ENCODE measurements at places on chromosomes 11 and 22.

DNA sequence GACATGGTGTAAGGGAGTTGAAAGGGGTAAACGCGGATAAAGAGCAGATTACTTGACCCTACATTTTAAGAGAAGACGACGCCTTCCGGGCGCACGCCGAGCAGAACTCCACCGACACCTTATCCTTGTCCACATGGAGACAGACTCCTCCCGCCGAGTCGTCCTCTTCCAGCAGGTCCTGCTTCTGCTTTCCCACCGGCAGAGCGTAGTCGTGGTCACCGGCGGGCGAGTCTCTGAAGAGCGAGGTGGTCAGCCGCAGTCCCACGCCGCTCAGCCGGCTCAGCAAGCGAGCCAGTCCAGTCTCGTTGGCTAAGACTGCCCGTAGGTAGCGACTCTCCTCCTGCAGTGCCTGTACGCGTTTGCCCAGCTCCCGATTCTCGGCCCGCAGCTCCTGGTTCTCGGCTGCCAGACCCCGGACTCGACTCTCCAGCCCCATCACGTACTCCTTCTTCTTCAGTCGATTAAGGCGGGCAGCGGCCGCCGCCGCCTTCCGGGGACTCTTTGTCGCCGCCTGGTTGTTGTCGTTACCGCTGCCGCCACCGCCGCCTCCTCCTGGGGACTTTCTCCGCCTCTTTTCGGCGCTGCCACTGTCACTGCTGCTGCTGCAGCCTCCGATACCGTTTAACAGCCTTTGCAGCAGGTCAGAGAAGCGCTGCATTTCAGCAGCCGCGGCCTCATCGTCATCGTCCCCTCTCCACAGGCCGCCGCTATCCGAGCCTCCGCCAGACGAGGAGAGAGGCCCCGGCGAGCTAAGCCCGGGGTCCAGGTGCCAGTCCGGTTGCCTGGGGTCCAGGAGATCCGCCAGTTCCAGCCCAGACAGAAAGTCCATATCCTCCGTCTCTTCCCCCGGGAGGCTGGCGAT lies 945 bp downstream of the CREBZF start:
- DNase-seq: peak; percentile 92

- no peak for DNase-seq
Measured at GRCh38 chr11:58685973-58686722, 45.6 kb downstream of the GLYAT start.

DNA sequence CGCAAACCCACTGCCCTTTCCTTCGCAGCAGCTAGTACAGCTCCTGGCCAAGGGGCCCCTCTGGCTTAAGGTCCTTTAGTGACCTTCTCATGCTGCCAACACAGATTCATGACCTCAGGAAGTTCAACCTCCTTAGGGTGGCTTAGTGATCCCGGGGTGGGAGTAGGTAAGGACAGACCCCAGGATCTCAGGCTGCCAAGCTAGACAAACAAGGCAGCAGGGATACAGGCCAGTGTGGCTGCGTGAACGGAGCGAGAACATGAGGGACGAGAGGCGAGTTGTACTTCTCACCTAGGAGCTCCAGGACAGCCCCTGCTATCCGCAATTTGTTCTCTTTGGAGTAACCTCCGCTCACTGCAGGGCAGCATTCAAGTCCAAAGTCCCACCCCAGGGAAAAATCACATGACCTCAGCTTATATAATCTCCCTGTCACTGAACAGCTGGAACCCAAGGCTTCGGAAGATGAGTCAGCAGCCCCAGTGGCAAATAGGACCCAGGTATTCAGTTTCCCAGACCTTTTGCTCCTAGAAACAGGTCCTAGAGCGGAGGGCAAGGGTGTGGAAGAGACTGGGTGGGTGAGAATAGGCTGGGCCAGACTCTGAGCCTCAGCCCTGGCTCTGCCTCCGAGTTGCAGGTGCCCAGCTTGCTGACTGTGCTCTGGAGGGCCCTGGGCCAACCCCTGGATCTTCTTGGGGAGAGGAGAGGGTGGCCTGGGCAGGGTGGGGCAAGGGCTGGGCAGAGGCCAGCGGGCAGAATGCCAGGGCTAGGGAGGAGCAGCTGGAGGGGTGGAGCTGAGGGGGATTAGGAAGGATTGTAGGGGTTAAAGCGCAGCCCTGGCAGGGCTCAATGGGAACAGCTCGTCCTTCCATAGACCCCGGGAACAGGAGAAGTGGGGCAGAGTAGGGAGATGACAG lies 13.1 kb downstream of the USP2 start:
- peak; percentile 87 for DNase-seq

GRCh38 chr11:128802358-128802981 lies 64.6 kb downstream of the KCNJ1 start:
- peak; percentile 51 for DNase-seq

DNA sequence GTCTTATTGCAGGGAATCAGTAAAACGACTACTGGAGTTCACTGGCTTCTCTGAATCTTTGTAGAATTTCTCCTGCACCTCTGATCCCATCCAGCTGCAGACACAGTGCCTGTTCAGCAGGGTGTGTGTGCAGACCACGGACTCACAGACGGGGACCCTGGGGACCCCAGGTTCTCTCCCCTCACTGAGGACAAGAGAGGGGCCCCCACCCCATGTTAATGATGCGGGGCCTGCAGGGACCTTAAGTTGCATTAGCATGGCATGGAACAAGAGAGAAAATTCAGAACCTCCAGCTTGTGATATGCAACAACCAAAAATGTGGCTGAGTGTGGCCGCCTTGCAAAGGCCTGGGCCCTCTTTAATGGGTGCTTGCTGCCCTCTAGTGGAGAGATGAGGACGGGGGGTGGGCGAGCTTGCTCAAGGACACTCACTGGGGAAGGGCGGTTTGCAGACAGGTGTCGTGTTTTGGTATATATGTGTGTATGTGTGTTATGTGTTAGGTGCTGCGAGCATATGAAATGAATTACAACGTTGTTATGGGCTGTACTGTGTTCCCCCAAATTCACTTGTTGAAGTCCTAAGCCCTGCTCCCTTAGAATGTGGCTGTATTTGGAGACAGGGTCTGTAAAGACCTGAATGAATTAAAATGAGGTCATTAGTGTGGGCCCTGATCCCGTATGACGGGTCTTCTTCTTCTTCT lies 84.4 kb upstream of the SEPTIN5 start:
- DNase-seq: peak; percentile 87

DNA sequence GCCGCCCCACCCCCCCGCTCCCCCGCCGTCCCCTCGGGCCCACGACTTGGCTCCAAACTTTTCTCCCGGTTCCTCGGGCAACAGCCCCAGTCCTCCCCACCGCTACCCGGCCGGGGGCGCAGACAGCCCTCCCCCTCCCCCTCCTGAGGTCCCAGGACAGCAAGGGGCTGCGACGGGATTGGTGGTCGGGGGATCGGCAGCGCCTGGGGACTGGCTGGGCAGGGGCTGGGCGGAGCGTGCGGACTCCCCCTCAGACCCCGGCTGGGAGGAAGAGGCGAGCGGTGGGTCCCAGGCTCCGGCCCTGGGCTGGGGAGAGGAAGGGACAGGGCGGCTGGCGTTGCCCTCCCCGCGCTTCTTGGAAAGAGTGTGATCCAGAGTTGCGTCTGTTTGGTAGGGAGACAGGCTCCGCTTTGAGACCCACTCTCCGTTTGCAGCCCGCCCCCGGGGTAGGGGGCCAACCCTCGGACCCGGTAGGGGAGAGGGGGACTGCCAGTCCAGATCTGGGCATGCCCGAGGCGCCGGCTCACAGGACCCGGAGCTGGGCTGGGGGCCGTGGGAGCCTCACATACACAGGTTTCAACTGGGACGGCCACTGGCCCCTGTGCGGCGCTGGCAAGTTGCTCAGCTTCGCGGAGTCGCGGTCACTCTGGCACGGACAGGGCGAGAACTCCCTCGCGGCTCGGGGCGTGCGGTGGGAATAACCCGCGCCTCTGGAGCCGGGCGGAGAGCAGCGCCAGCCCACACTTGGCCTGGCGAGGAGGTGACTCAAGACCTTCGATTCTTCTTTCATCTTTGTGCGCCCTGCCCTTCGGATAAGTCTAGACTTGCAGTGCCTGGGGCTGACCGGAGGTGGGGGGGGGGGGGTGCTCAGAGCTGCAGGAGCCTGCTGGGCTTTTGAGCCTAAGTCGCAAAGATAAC lies 999 bp downstream of the TSKU start:
- peak; percentile 87 for DNase-seq

DNA sequence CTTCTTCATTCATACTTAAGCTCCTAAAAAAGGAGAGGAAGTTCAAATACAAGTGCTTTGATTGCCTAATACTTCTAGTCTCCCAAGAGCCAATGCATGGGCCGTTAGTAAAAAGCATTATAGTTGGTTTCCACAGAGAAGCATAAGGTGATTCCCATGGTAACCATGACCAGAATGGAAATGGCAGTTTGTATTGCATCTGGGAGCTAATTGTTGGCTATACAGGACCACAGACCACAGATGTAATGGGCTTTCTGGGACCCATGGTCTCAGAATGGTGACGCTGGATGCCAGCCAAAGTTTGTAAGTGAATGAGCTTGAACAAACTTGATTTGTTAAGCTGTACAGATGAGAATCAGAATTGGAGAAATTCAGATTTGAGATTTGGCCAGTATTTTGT lies 333.9 kb upstream of the C11orf87 start:
- no peak for DNase-seq

DNA sequence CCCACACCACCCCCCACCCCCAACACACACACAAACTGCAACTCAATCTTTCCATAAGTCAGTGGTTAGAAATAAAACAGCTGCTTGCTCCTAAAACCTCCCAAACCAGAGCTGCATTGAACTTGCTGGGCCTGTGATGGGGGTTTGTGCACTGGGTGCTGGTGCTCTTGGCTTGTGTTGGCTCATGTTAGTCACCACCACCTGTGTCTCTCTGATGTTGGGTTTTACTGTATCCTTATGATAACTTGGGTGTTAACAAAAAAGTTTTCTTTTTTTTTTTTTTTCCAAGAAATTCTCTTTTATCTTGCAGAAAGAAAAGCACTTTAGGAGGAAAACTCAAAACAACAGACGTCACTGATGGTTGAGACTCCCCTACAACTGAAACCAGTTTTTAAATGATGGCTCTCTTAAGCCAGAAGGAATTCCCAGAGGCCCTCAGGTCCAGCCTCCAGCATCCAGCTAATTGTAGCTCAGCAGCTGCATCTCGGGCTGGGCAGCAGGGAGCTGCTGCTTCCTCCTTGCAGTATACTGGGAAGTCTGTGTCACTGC lies 79.9 kb upstream of the DRD2 start:
- peak; percentile 53 for DNase-seq

GRCh38 chr22:20980938-20981722 lies 967 bp upstream of the LZTR1 start:
- DNase-seq: no peak

DNA sequence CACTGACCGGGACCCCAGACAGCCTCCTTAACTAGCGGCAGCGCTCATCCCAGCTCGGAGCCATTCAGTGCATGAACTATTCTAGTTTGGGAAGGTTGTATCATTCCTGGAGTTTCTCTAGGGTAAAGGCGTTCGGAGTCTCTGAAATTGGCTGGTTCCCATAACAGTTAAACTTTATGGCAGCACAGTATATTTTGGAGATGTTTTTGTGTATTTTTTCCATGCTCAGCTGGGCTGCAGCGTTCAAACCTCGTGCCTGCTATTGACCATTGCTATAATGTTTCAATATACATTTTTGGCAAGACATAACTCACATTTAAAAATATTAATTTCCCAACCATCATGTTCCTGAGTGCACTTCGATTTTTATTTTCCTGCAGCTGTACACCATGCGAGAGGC lies 169.7 kb downstream of the ST3GAL4 start:
- DNase-seq: no peak

- no peak for DNase-seq
Measured at GRCh38 chr11:117870103-117870952, 6.1 kb downstream of the FXYD6 start.

GRCh38 chr11:130400781-130401483 lies 27.5 kb downstream of the ADAMTS8 start:
- no peak for DNase-seq

- DNase-seq: no peak
Measured at GRCh38 chr11:4994551-4994950, at the start of gene OR51L1. TSS of gene OR51L1 (plus strand) at chr11:4994851. CDS start at chr11:4998983, 4,132 bp downstream.

GRCh38 chr11:27388869-27389268 lies 25.9 kb upstream of the CCDC34 start:
- no peak for DNase-seq

GRCh38 chr11:90558328-90558865 lies 335.5 kb upstream of the CHORDC1 start:
- DNase-seq: no peak

DNA sequence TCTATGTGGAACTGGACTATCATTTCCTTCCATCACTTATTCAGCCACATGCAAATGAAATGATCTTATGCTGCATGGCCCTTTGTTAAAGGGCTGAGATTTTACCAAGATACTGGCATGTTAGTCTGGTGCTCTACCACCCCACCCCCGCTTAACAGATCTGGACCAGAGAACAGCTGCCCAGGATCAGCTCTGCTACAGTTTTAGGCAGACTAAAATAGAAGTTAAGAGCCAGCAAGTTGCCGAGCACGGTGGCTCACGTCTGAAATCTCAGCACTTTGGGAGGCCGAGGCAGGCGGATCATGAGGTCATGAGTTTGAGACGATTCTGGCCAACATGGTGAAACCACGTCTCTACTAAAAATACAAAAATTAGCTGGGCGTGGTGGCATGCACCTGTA lies 4.6 kb downstream of the DDB1 start:
- DNase-seq: no peak

DNA sequence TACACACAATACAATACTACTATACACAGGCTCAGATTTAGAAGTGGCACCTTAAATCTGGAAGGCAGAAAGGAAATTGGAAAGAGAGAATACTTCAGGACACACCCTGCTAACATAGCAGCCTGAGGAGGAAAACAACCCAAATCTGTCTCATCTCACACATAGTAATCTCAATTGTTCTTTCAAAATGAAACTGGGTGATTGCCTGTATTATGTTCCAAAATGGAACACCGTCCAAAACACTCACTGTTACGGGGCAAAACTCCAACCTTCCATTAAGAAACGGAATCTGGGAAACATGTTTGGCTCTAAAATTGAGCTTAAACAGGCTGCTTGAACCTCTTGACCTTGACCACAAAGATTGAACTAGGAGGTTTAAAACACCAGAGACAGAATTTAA lies 572.6 kb downstream of the OPCML start:
- DNase-seq: no peak

GRCh38 chr11:101914341-101914737 lies 471 bp upstream of the CEP126 start:
- DNase-seq: no peak

- no peak for DNase-seq
Measured at GRCh38 chr11:11993839-11994238, 14.6 kb downstream of the DKK3 start.

GRCh38 chr11:119493712-119494111 lies 70.7 kb upstream of the THY1 start:
- DNase-seq: peak; percentile 87
